AG04449 (cell line): ENCODE measurements at places on chromosomes 1 and 21.

- no peak for DNase-seq
Observed at GRCh38 chr1:169106095-169106920, at the start of gene ATP1B1. TSS of gene ATP1B1 (plus strand) at chr1:169106690. CDS start at chr1:169106830, 140 bp downstream.

DNA sequence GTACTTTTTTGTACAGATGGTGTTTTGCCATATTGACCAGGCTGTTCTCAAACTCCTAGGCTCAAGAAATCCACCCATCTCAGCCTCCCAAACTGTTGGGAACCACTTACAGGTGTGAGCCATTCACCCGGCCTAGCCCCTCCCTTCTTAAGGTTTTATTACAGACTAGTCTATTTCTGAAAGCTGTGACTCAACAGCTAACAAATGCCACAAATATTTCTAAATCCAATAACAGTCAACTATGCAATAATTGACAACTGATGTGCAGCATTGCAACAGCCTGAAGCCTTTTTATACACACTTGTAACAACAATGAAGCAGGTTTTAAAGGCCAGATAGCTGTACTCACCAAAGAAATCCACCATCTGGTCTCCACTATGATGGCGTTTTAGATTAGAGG is 51.4 kb downstream of the GRIK1 start:
- DNase-seq = no peak

- no peak for DNase-seq
Observed at GRCh38 chr1:200152336-200152735, 124.8 kb downstream of the NR5A2 start.

GRCh38 chr21:36579898-36580297 is 100.0 kb upstream of the CLDN14 start:
- no peak for DNase-seq

- DNase-seq = no peak
Observed at GRCh38 chr1:26265405-26265804, 14.5 kb upstream of the SH3BGRL3 start.

GRCh38 chr1:223248770-223249140 is 105.7 kb upstream of the TLR5 start:
- no peak for DNase-seq

DNA sequence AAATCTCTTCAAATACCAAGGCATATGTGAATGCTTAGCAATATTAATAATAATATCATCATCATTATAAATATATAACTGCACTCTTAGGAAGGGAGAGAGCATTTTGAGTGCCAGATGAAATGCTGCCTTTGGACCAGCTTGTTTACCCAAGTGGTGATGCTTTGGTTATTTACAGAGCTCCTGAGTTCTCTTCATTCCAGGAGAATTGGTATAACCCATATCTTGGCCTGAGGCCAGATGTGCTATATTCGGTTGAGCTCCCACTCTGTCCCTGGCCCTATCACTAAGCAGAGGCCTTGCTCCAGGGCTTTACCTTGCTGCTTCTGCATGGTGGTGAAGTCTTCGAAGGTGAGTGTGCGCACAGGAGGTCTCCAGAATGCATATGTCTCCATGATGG is 89.4 kb downstream of the TBX15 start:
- DNase-seq = no peak

- DNase-seq = no peak
Observed at GRCh38 chr1:36845802-36846201, 188.5 kb downstream of the GRIK3 start.

DNA sequence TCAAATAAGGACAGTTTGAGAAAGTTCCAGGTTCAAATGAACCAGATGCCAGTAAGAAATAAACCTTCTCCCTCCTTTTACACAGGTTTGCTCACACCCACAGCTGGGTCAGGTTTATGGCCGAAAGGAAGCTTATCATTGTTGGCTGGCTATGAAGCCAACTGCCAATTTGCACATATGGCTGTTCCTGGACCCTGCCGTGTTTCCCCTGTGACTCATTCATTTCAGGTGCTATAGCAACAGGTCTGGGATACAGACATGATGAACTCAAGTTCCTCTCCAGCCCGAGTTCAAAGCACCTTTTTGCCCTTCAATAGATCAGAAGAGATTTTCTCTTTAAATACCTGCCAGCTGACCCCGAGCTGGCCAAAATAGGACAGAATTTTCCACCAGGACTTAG is 134.4 kb upstream of the SMYD2 start:
- no peak for DNase-seq

GRCh38 chr1:48920851-48921250 is 144.2 kb upstream of the BEND5 start:
- DNase-seq = no peak
